ENCODE measurements at places on chromosomes 12 and 14. TPM values are rescaled to one million over a fixed set of nuclear protein-coding genes. Genes with fewer than 3 reads are reported as not detected.

The TBX3 gene
- 28.7 TPM for total RNA-seq

The GNB3 gene
- total RNA-seq = 2.2 TPM

The RFLNA gene
- total RNA-seq = 0.06 TPM

The NID2 gene
- 26.3 TPM for total RNA-seq

The GMFB gene
- 39.2 TPM for total RNA-seq

The NELL2 gene
- total RNA-seq = not detected

The PPP2R5E gene
- 26.8 TPM for total RNA-seq

The C12orf50 gene
- total RNA-seq = not detected

The TMCC3 gene
- 0.99 TPM for total RNA-seq

The KRT86 gene
- 42.7 TPM for total RNA-seq

The RERGL gene
- not detected for total RNA-seq

The C3AR1 gene
- total RNA-seq = not detected

The AICDA gene
- total RNA-seq = 0.05 TPM

The NGB gene
- not detected for total RNA-seq

The RASAL1 gene
- 0.45 TPM for total RNA-seq

The TAS2R7 gene
- total RNA-seq = not detected

The ANO4 gene
- not detected for total RNA-seq

The CDKN3 gene
- total RNA-seq = 71.4 TPM

The PLEK2 gene
- 29.7 TPM for total RNA-seq

The TMTC1 gene
- 0.06 TPM for total RNA-seq

The CYP46A1 gene
- total RNA-seq = 0.09 TPM

The PRKD1 gene
- 2.4 TPM for total RNA-seq

The NPFF gene
- not detected for total RNA-seq

The RNASE1 gene
- total RNA-seq = 0.18 TPM

The DTD2 gene
- 20.7 TPM for total RNA-seq

The AP1G2 gene
- total RNA-seq = 45.5 TPM

The CDKL1 gene
- total RNA-seq = 5.3 TPM

The GPR68 gene
- 0.03 TPM for total RNA-seq

The LRR1 gene
- total RNA-seq = 48.0 TPM

The RTL1 gene
- 0.26 TPM for total RNA-seq

The COX8C gene
- not detected for total RNA-seq

The DPPA3 gene
- not detected for total RNA-seq

All from A549 treated with CORT108297 at 1 μM for 4 hours (cell line).